ENCODE measurements at places on chromosomes 16 and 17.
A peak's percentile ranks its signal among the peaks of the same experiment; 100 is the strongest.

- no peak for DNase-seq
These were observed 132.6 kb downstream of the ZNF778 start for GRCh38 chr16:89349947-89350633.

DNA sequence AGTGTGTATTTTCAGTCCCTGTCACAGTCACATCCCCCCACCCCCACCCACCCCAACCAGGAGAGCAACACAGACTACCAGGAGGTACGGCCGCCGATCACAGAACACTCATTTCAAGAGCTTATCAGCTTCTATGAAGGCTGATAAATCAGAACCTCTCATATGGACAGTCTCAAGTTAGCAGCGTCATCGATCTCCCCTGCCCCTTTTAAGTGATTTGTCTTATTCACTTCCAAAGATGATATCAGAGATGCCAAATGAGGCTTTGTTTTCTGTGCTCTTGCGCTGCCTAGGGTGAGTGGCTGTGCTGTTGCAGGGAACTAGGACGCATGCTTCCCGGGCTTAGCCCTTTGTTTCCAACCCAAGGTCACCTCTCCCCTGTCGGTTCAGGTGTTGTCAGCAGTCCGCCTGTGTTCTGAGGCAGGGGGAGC is 26.8 kb upstream of the PMFBP1 start:
- no peak for DNase-seq

GRCh38 chr17:44977814-44978550 is 9.9 kb upstream of the C1QL1 start:
- DNase-seq = no peak

DNA sequence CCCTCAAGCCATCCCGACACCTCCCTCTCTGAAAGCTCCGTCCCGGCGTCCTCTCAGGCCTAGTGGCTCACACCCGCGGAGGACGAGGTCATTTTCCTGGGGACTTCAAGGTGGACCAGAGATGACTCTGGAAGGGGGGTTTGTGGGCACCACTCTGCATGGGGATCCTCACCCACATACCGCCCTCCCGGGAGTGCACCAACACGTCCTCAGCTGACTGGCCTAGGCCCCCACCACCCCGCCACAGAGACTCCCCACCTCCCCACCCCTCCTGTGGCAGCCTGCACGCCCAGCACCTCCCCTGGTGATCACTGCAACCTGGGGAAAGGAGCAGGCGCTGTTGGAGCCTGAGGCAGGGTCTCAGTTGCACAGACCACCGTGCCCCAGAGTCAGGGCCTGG is 2.4 kb upstream of the SOX8 start:
- DNase-seq = no peak

GRCh38 chr17:55845385-55845784 is 94.5 kb downstream of the PCTP start:
- DNase-seq = peak; percentile 57

DNA sequence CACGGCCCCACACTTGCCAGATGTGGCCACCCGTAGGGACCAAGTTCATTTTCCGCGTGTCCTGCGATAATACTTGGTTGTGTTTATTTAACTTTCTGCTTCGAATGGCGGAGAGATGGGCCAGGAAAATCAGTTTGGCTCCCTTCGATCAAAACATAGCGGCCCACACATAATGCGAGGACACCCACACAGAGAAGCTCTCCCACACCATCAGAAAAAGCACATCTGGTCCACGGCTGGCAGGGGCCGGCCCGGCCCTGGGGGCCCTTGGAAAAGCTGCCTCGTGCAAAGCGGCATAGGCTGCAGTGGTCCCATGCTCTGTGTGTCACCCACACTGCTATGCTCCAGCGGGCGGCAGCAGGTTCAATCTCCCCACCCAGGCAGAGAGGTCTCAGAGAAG is 46.9 kb downstream of the ZNF423 start:
- DNase-seq = no peak

DNA sequence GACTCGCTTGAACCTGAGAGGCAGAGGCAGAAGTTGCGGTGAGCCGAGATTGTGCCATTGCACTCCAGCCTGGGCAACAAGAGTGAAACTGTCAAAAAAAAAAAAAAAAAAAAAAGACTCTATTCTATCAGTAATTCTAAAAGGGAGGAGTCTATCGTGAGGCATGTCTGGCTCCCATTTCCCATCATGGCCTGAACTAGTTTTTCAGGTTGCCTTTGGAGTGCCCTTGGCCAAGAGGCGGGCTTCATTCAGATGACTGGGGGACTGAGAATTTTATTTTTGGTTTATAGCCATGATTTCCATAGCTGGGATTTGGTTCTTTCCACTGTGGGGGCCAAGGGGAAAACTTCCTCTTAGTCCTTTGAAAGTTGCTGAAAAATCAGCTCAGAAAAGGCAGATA is 3.5 kb upstream of the SNX29 start:
- no peak for DNase-seq

DNA sequence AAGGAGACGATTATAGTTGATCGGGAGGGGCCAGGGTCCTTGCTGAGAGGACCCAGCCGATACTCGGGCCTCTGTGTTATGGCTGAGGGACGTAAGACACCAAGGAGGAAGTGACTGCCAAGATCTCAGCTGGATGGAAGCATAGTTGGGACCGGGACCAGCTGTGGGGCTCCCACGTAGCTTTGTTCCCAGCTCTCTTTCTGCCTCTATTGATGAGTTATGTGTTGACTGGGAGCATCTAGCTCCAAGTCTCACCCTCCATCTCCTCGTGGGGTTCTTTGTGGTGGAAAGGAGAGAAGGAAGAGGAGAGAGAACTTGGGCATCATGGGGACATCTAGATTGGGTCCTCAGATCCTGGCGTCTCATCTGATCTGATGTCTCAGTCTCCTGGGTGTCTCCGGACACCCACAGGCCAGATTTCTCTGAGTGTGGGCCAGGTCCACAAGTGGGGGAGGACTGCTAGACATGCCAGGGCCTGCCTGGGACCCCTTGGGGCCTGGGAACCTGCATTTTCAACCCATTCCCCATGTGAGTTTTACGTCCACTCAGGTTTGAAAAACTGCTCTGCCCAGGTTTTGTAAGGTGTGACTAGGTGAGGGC is 1.0 kb downstream of the MGRN1 start:
- no peak for DNase-seq

GRCh38 chr17:77374170-77374936 is 233.6 kb downstream of the SEC14L1 start:
- peak; percentile 81 for DNase-seq

- DNase-seq = no peak
These were observed 231.5 kb downstream of the MRTFB start for GRCh38 chr16:14302399-14303181.

DNA sequence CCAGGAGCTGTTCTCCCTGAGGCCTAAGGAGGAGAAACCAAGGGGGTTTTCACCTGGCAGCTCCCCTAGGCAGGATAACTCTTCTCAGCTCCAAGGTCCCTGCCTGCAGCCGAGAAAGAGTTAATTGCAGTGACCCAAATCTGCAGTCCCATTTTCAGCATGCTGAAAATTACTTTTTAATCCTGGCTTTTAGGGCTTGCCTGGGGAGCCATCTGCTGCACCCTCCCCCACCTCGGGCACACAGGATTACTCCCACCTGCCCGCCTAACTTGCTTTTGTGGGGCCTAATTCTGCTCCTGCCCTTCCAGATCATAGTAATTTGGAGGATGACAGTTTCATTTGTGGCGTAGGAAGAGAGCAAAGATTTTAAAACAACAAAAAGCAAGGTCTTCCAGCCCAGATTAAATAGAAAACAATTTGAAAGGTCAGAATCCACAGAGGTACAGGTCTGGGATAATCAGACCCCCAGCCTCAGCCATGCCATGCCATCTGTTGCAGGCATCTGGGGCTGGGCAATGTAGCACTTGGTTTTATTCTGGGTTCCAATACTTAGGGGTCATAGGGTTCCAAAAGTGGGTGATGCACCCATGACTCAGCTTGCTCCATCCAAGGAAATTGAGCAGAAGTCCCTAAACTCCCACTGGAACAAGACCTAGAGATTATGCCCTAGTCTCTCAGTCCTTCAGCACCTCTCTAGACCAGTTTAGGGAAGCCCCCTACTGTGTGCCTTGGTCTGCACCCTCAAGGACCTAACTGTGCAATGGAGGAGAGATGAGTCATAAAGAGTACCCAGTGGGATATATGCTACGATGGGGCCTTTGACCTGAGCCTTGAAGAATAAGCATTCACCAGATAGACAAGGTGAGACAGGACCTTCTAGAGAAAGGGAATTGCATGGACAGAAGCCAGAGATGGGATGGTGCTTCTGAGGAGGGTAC is 64.5 kb upstream of the NLK start:
- DNase-seq = no peak

- DNase-seq = no peak
These were observed 288.9 kb upstream of the CDH11 start for GRCh38 chr16:65410801-65411200.

- DNase-seq = no peak
These were observed 21.0 kb downstream of the MYLK3 start for GRCh38 chr16:46727184-46727583.

DNA sequence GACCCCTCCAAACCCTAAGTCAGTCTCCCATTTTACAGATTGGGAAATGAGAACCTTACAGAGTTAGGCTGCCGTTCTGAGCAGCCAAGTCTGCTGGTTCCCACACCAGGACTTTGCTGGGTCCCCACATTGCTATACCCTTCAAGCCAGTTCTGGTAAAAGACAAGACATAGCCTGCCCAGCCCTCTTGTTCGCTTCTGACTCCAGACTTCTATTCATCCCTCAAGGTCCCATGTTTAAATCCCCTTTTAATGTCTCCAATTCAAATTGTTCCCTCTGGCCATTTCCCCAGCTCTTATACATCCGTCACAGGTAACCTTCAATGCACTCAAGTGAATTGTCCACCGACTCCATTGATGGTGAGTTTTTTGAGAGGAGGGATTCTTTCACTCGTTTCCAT is 30.2 kb downstream of the WNT3 start:
- DNase-seq = no peak

GRCh38 chr16:11133344-11133943 is 122.6 kb downstream of the SOCS1 start:
- DNase-seq = peak; percentile 83

DNA sequence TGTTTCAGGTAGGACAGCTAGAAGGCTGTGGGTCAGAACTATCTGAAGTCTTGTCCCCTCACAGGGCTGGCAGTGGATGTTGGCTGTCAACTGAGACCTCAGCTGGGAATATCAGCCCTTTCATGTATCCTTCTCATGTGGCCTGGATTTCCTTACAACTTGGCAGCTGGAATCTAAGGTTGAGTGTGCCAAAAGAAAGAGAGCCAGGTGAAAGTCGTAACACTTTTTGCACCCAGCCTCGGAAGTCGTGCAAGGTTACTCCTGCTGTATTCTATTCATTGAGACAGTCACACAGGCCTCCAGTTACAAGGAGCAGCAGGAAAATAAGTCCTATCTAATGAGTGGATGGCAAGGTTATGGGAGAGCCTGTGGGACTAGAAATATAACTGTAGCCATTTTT is 52.6 kb upstream of the DNAH9 start:
- DNase-seq = no peak

DNA sequence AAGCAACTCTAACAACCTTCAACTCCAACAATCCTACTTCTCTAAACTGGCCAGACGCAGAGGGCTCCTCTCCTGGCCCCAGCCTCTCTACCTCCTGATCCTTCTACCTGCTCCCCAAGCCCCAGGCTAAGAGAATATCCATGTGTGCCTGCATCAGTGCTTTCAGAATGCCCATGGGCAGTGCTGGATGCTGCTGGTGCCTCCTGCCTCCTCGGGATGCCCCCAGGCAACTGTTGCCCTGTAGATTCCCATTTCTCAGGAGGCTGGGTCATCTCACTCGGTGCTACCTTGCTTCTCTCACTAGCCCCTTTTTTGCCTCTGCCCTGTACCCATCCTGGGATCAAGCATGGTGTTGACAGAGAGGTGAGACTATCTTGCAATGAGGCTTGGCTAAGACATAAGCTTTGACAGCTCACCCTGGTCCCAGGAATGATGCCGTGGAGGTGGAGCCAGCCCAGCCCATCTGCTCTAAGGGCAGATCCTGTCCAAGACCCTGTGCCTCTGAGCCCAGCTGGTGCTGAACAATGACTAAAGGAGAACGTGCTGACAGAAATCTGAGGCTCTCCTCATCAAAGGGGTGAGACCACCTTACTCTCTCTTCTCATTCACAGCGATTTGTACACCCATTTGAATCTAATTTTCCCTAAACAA is 19.4 kb upstream of the SUPT4H1 start:
- no peak for DNase-seq

DNA sequence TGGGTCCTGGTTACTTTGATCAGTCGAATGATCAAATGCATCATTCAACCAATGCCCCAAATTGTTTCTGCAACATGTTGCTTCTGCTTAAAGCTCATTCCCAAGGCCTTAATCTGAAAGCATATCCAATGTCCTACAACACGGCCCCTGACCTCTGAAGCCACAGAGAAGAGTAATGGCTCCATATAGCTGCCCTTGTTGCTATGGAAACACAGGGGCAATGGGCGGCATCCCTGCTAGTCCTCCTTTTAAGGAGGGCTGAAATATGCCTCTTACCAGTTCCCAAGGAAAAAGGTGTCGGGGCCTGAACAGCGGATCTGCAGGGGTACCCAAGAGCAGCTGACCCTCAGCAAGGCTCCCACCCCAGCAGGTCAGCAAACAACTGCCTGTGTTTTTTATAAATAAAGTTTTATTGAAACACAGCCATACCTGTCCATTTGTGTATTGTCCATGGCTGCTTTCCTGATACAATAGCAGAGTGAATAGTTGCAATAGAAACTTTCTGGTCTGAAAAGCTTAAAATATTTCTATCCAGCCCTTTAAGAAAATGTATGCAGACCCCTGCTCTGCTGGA is 210.4 kb downstream of the XYLT1 start:
- DNase-seq = no peak

- no peak for DNase-seq
These were observed 329 bp upstream of the NLE1 start for GRCh38 chr17:35142467-35142796.

DNA sequence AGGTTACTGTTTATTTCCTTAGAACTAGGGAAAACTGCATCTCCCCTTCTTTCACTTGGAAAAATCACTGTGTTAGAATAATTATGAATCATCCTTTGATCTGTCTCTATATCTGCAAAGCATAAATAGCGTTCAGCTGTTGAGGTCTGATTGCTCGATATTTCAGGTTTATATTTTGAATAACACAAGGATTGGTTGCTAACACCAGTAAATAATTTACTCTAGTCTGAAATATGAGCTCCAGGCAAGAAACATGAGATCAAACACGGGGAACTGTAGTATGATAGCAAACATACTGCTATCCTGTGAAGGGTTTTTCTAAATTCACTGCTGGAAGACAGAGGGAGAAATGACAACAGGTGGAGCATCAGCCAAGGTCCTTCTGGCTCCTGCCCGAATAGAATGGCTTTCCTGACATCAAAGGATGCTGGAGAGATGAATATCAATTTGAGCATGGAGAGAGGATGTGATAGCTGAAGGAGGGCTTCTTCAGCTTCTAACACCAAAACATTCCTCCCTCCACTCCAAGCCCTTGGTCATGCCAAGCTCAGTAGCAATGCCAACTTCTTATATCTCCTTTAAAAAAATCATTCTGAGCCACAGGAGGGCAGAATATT is 450.3 kb downstream of the SHISA9 start:
- no peak for DNase-seq

DNA sequence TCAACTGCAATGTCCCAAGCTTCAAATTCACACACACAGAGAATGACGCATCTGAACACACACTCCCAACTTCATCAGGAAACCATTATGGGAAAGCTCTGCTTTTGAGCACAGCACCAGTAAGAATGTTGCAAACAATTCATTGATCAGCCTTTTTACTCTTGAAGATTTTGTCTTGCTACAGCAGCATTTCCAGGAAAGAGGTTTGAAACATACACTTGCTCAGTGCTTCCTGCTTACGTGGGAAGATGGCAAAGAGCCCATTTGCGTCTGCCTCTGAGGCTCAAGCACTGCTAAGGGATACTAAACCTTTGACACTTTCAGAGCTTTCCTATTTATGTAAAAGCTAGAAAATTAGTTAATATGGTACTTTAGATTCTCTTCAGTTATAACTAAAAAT is 77.2 kb upstream of the MON1B start:
- peak; percentile 69 for DNase-seq

Data from muscle of arm (tissue), 14 donors.